ENCODE measurements at places on chromosomes 13 and 19. TPM values are rescaled to one million over a fixed set of nuclear protein-coding genes. Genes with fewer than 3 reads are reported as not detected.

The SIGLECL1 gene
- total RNA-seq = not detected

The CEACAM3 gene
- not detected for total RNA-seq

The DLEU7 gene
- not detected for total RNA-seq

The LSR gene
- total RNA-seq = 16.7 TPM

The MAST1 gene
- 22.6 TPM for total RNA-seq

The PRSS57 gene
- total RNA-seq = not detected

The ALOX5AP gene
- not detected for total RNA-seq

The RTBDN gene
- total RNA-seq = 5.7 TPM

The CNN1 gene
- total RNA-seq = 34.3 TPM

The TMIGD2 gene
- not detected for total RNA-seq

The ZNF491 gene
- not detected for total RNA-seq

The STOML3 gene
- not detected for total RNA-seq

The RAX2 gene
- not detected for total RNA-seq

The SIGLEC9 gene
- total RNA-seq = not detected

The SELENOV gene
- total RNA-seq = 27.2 TPM

The CATSPERD gene
- not detected for total RNA-seq
